NCI-H82 (cell line): ENCODE measurements at places on chromosomes 3 and 15.

- DNase-seq: no peak
These were observed 233.8 kb downstream of the ZNF385D start for GRCh38 chr3:21517184-21517583.

DNA sequence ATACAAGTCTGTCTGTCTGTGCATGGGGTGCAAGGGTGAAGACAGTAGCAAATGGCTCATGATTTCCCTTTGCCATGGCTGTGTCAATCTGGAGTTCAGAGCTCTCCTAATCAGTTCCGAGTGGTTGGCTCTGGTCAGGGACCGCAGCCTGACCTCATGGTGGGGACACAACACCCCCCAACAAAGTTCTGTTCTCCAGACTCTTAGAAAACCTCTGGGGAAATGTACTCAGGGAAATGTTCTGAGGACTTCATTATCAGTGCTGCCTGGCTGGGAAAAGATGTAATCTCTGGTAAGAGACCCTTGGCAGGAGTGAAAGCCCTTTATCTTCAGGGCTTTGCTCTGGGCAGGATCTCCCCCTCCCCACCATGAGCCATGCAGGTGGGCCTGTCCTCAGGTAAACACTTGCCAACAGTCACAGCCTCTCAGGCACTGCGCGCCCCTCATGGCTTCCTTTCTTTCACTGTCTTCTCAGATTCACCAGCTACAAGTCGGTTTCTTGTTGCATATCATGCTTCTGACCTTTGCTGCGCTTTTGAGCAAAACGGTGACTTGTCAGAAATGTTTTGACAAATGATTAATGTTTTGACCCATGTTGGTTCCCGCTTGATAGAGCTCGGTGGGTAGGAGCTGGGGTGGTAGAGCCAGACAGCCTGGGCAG lies 95.5 kb downstream of the ST6GAL1 start:
- no peak for DNase-seq

GRCh38 chr3:130990282-130990681 lies 36.3 kb downstream of the ASTE1 start:
- DNase-seq: no peak

- no peak for DNase-seq
These were observed 31.7 kb downstream of the ADPGK start for GRCh38 chr15:72751751-72752455.

- no peak for DNase-seq
These were observed 49.8 kb upstream of the CTDSPL start for GRCh38 chr3:37811625-37812498.

DNA sequence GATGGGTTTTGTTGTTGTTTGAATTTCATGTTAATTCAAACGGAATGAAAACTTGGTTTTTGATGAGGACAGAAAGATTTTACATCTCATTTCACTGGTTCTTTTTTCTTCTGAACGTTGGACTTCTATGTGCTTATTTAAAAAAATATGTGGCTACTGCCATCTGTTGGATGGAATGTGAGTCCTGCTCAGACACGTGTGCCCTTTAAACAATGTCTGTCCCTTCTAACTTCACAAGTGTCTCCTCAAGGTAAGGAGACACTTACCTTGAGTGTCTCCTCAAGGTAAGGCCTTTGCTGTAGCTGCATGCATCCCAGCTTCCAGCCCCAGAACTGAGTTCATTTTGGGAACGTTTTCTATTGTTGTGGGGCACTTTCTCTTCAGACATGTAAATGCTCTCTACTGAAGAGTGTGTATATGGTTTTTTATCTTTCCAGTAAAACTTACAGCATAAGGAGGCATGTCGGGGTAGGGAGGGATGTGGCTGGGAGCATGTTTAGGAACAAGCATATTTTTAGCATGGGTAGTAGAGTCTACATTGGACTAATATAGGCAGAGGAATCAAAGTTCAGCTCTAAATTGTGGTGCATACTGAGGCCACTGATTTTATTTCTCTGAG lies 63.1 kb upstream of the UBE3A start:
- peak; percentile 57 for DNase-seq

DNA sequence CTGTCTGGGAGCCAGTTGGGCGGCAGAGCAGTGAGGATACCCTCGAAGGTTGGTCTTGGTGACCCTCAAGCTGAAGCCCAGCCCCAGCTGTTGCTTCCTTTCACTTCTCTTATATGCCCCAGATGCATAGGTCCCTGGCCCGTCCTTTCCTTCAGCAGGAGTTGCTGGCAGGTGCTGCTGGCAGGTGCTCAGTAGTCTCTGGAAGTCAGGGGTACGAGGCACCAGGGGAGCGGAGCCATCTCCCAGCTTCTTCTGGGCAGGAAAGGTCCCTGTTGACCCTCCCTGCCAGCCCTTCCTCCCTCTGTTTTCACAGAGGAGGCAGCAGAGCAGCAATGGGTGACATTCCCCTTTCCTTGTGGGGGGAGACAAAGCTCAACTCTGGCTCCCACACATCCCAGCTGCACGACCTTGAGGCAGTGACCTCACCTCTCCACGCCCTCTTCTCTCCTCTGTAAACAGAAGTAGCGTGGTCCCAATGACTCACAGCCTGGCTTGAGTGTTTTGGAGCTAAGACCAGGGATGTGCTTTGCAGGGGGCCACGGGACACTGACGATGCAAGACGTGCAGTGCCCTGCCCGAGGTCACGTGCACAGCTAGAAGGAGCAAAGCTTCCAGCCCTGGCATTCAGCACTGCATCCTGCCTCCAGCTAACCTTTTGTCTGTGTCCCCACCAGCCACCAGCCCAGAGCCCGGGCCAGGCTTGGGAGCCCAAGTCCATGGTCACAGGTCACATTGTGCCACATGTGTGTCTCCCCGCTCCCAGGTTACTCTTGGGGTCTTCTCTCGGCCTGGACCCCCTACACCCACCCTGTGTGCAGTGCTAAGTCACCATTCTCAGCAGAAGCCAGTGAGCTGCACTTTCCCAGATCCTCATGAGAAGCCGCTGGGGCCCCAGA lies 49.7 kb downstream of the SLC6A6 start:
- DNase-seq: no peak

GRCh38 chr3:157918402-157918801 lies 187.8 kb downstream of the SHOX2 start:
- DNase-seq: no peak

GRCh38 chr3:129699199-129699598 lies 92.7 kb upstream of the PLXND1 start:
- DNase-seq: no peak

- peak; percentile 47 for DNase-seq
These were observed 203.9 kb downstream of the TLE3 start for GRCh38 chr15:69893863-69894262.

DNA sequence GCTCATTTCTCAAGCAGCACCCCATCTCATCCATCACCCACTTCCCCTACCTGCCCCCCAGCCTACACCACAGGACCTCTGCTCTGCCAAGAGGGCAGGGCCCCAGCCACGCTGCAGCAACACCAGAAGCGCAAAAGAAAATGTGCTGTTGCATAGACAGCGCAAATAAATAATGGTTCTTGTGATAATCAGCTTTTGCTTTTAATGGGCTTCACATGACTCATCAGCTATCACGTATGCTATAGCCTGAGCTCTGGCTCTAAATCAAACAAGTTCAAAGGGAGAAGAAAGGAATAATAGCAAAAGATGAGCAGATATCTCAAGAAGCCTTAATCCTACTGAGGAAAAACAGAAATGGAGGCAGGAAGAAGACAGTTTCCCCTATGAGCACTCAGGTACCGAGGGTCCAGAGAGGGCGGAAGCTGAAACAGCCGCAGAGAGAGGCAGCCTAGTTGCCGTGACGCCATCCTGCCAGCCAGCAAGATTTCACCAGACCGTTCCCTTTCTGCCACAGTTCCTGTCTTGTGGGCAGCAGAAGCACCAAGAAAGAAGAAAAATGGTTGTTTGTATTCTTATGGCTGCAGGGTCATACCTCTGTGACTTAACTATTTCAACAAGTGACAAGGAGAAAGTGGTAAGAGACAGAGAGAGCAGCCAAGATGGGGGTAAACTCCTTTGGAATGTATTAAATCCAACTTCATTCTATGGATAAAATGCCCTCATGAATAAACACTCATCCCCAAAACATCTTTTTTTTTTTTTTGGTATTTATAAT lies 22.0 kb downstream of the RAB27A start:
- DNase-seq: peak; percentile 74

DNA sequence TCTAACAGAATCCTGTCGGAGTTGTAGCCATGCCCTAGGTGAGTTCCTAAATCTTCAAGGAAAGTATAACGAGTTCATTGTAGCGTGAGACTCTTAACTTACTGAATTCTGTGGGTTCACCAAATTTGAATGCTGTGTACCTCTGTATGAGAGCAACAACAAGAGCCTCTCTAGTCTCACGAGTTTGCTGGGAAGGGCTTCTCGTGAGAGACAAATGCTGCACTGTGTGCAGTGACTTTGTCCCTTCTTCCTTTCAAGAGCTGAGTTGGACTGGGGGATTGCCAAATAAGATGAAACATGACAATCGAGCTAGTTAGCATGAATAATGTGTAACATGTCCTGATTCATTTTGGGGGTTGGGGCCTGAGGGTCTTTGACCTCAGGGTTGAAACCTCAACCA lies 32.2 kb downstream of the KAT2B start:
- no peak for DNase-seq

DNA sequence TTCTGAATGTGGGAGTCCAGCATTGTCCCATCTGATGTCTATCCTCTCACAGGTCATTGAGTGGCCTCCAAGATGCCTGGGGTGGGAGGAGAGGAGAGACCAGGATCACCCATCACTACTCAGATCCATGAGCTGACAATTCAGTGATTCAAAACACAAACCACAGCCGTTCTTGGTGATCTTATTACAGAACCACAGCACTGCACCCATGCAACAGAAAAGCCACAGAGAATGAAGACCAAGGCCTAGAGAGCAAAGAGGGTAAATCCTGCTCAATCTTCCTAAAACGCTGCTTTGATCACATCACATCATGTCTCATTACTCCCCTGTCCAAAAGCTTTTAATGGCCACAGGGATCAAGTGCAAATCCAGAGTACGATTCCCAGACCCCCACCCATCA lies 23.5 kb downstream of the ANP32A start:
- DNase-seq: peak; percentile 70

GRCh38 chr3:44030687-44031305 lies 210.9 kb upstream of the TOPAZ1 start:
- no peak for DNase-seq

GRCh38 chr3:132342610-132343009 lies 25.4 kb downstream of the ACP3 start:
- DNase-seq: no peak

DNA sequence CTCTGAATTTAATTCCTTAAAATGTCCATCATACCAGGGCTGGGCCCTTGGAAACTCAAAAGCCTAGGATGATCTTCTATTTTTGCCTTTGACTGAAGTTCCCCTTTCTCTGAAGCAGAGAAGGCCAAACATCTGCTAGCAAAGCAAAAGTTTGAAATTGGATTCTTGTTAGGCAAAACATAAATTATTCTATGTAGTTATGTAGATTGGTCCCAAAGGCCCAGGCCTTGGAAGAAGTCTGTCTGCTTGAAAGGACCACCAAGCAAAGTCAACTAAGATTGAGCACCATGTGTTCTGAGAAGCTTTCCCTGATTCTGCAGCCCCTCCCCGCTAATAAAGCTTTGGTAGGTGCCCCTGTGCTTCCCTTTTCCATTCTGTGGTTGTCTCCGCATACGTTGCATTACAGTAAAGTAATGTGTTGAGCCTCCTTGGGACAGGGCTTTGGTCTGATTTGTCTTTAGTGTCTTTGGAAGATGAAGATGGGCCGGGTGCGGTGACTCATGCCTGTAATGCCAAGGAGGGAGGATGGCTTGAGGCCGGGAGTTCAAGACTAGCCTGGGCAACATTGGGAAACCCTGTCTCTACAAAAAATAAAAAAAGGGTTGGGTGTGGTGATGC lies 56.4 kb downstream of the RPL39L start:
- DNase-seq: no peak

DNA sequence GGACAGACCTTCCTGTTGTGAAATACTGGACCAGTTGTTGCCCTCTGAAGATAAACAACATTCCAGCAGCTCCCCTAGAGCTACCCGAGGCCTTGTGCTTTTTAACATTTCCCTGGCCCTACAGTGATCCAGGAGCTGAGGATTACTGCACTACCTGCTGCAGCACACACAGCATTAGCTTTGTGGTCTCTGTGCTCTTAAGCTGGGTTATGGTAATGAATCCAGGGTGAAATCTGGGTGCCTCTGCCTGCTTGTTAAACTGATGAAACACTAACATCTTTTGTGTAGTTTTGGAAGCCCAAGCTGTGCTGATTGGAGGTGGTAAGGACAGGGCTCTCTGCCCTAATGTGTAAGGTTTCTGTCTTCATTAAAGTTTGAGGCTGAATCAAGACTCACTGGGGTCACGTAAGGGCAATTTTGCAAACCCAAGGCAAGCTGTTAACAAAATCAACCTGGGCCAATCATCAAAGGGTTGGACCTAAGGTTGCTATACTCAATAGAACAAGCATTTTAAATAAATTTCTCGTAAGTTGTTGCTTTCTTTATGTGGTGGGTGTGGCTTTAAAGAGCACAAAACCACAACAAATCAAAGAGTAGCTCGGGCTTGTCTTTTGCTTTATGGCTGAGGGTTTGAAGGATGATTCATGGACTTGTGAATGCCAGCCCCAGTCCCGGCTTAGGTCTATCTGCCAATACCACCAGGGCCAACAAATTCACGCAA lies 183.9 kb downstream of the TPRG1 start:
- peak; percentile 54 for DNase-seq
